LNCaP clone FGC (cell line): ENCODE measurements at places on chromosomes 2 and 18.
A peak's percentile ranks its signal among the peaks of the same experiment; 100 is the strongest.

- no peak for DNase-seq
Observed at GRCh38 chr18:9065864-9066263, 36.6 kb upstream of the NDUFV2 start.

- DNase-seq, result no peak
Observed at GRCh38 chr18:31426021-31426420, 21.5 kb upstream of the DSG3 start.

GRCh38 chr2:82599021-82599420, 1860.1 kb downstream of the SUCLG1 start:
- DNase-seq, result no peak

GRCh38 chr2:169363560-169364150, 1.3 kb upstream of the LRP2 start:
- no peak for DNase-seq

- no peak for DNase-seq
Observed at GRCh38 chr18:10062302-10063300, 148.8 kb downstream of the VAPA start.

GRCh38 chr18:23131693-23132319, 3.5 kb upstream of the CABLES1 start:
- DNase-seq, result no peak

DNA sequence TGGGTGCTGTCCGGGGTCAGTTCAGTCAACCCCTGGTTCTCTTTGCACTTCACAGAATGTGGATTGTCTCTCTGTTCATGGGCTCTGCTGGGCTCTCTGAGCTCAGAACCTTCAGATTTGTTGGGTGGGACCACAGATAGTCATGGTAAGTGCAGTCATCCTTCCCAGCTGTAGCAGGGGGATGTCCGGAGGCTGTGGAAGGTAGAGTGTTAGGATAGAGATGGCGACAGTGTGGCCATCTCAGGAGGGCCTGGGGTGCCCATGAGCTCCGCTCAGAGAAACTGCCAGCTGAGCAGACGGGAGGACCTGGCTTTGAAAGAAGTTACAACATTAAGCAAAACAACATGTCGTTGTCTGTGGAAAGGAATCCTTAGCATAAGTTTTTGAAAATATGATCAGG, 149.8 kb downstream of the FAM210A start:
- no peak for DNase-seq

- no peak for DNase-seq
Observed at GRCh38 chr2:184006998-184007397, 591.3 kb upstream of the ZNF804A start.

DNA sequence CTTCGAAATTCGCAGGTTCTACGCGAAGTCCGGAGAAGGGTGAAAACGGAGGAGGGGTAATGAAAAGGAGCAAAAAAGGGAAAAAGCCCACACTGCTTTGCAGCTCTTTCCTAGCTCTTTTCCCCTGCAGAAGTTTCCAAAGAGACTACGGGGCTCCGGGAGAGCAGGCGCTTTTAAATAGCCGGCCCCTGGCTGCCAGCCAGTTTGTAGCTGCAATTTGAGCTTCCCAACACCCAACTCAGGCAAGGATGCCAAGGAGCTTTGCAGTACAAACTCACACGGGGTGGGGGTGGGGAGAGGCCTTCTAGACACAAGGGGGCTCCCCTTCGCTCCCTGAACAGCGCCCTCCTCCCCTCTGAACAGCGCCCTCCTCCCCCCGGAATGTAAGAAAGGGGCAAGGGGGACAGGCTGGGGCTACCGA, at the start of gene IGFBP5:
TSS of gene IGFBP5 (minus strand) at position 149 of the 421 bp plus-strand sequence. CDS start 774 bp downstream, outside the sequence.
- no peak for DNase-seq

GRCh38 chr18:21305621-21306020, 63.6 kb downstream of the GREB1L start:
- DNase-seq, result no peak

DNA sequence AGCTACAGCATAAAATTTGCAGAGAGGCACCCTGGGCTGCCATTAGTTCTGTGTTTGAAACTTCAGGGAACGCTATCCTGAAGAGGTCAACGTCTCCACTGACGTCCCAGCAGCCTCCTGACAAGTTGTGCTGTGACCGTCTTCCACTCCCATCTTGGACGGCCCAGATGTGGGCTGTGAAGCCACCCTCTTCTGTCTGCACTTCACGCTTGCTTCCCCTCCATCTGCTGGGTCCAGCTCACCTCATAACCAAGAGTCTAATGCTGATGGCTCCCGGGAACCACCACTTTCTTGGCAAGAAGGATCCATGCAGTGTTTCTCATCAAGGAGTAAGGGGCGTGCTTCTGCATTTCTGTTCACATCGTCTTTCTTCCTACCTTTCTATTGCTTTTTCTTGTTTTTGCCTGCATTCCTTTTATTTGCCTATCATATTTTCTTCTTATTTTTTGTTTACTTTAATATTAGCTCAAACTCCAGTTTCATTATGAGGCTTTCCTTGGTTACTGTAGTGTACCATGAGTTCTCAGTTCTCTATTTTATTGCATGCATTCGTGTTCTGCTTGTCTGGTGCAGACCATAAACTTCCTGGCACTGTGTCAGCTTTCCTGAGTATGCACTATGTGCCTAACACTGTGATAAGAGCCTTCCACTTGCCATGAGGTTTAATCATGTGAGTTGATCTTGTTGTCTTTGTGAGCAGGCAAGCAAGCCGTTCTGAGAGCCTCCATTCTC, 631.8 kb upstream of the RAB6C start:
- DNase-seq, result peak; percentile 18

- no peak for DNase-seq
Observed at GRCh38 chr2:95388856-95389244, 13.7 kb upstream of the FAHD2A start.

GRCh38 chr2:182173944-182174622, 188.4 kb downstream of the PPP1R1C start:
- DNase-seq, result no peak

DNA sequence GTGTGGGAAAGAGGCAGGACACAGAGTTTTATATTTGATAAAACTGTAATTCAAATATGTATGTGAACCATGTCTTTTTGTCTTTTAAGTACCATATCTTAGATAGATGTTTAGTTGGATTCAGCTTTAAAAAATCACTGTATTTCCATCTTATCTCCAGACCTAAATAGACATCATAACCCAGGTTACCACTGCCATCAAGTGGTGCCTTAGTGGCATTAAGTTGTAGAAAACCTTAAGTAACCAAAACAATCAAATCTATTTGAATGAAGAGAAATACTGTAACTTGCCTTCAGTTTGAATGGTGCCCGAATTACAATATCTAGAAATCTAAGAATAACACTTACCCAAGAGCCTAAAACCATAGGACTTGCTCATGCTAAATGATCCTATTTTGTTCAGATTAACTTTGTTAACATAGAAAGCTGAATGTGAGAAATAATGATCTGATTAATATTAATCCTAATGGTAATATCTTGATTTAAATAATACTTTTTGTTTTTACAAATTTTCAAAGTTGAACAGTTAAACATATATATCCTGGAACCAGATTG, 92.5 kb upstream of the MAP2 start:
- DNase-seq, result peak; percentile 33

- DNase-seq, result peak; percentile 67
Observed at GRCh38 chr2:113894156-113894743, 4.4 kb downstream of the ACTR3 start.

GRCh38 chr2:110101280-110101844, 14.3 kb downstream of the MALL start:
- peak; percentile 46 for DNase-seq

GRCh38 chr2:29766191-29766590, 155.2 kb downstream of the ALK start:
- DNase-seq, result no peak

DNA sequence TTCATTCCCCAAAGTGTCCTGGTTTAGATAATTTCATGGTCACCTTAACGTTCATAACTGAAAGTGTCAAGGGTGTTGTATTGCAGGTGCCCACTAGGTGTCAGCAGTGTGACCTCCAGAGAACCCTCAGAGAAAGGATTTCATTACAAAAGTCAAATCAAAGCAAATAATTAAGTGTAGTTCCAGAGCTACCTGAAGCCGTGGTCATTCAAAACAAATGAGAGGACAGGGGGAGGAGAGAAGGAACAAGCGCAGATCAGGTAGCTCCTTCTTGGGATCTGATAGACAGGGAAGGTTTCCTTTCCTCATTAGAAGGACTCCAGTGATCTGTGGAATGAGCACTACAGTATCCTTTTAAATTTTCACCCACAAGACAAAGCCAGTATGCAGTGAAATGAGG, at the start of gene SLC9A4:
TSS of gene SLC9A4 (plus strand) at position 207 of the 400 bp plus-strand sequence. CDS start 534 bp downstream, outside the sequence.
- DNase-seq, result peak; percentile 27

DNA sequence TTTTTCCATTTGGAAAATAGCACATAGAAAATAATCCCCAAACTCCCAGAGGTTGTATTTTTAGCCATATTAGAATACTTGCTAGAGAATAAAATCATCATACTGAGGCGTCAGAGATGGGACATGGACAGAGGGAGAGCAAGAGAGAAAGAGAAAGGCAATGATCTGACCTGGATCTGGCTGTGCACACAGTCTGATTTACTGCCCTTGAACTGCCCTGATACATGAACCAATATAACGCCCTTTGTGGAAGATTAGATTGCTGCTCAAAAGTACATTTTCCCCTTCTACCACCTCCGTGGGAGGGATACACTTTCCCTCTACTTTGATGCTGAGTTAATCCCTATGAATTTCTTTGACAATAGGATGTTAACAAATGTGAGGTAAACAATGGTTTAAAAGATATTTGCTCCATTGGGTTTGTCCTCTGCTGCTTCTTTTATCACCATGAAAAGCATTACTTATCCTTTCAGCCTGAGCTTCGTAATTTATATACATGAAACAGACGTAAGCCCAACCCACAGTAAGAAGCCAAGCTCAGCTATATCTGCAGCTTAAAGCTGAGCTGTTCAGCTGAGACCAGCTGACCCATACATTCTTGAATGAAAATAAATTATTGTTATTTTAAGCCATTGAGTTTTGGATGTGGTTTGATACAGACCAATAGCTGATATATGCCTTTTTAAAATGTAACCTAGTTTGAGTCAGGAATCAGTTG, 1664.6 kb upstream of the CELF4 start:
- no peak for DNase-seq

- no peak for DNase-seq
Observed at GRCh38 chr18:8749492-8749891, 44.1 kb downstream of the MTCL1 start.

GRCh38 chr2:71045865-71046548, 22.4 kb upstream of the NAGK start:
- DNase-seq, result no peak

GRCh38 chr2:175540421-175540820, 358.9 kb upstream of the ATP5MC3 start:
- no peak for DNase-seq

DNA sequence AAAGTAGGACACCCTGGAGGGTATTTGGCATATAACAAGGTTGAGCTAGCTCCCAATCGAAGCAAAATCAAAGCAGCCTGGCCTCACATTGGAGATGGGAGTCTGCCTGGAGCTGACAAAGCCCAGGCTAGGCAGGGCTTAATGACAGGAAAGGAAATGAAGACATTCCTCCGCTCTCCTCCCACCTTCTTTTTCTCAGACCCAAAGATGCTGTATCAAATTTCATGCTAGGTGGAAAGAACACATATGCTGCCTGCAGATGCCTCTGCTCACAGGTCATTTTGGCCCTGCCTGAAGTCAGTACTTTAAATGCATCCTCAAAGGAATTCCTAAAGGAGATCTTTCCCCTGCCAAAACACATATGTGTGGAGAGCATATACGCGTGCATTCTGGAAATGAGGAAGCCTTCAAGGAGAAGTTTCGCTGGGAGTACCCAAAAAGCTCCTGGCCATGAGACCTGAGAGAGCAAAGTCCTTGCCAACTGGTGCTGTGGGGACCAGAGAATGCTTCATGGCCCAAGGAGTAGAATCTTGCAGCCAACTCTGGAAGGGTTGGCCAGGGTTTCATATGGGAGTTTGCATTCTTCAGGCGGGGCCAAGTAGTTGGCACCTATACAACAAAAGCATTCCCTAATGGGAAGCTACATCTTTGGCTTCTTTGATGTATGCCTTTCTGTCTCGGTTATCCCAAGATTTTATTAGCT, 88.0 kb downstream of the AQP4 start:
- no peak for DNase-seq

DNA sequence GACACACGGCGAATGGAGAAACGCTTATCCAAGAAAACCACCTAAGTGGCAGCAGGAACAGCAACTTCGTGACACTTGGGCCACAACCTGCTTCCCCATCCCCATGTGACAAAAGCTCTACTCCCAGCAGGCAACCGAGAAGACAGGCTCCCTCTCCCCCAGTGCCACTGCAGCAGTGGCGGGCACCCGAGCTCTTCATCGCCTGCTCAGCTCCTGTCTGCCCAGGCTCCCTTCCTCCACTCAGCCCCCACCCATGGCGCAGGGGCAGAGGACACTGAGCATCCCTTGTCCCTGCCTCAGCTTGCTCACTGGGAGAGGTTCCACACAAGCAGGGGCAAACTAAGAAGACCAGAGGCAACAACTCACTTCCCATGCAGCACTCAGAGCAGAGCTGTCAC, 22.9 kb downstream of the SLC66A2 start:
- no peak for DNase-seq

- DNase-seq, result no peak
Observed at GRCh38 chr2:202152104-202152715, 79.2 kb downstream of the KIAA2012 start.

- DNase-seq, result no peak
Observed at GRCh38 chr2:102622646-102623045, 3.3 kb downstream of the SLC9A2 start.

DNA sequence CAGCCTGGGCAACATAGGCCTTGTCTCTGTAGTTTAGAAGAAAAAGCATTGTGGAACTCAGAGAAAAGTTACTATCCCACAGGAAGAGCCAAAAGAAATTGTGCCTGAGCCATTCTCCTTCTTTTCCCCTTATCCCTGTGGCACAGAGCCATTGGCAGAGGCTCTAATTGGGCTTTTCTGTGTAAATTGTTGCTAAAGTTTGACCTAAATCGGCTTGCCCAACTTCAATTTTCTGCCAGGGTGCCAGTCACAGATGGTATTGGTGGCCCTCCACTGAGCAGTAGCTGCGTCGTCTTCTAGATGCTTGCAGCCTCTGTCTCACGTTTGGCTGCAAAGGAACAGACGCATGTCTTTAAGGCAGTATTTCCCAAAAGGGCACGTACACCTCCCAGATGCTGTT, 30.3 kb downstream of the ZNF532 start:
- no peak for DNase-seq
